H1 (cell line): ENCODE measurements at places on chromosomes 2 and 18.
A peak's percentile ranks its signal among the peaks of the same experiment; 100 is the strongest.

- no peak for DNase-seq
Observed at GRCh38 chr2:212154477-212154878, 384.1 kb downstream of the ERBB4 start.

DNA sequence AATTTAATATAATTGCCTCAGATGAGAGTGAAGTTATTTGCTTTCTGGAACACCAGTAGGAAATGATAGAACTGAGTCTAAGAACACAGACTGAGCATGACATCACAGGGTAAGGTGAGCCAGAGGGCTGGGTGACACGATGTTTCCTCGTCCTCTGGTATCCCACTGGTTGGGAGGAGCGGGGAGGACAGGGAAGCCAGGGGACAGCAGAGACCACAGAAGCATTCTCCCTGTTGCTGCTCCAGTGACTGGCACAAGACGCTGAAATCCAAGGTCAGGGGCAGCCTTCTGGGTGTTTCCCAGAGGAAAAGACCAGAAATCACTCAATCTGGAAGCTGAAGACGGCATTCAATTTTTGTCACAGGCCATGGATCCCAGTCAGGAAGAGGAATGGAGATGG, 363.4 kb upstream of the SOX11 start:
- DNase-seq, result no peak

DNA sequence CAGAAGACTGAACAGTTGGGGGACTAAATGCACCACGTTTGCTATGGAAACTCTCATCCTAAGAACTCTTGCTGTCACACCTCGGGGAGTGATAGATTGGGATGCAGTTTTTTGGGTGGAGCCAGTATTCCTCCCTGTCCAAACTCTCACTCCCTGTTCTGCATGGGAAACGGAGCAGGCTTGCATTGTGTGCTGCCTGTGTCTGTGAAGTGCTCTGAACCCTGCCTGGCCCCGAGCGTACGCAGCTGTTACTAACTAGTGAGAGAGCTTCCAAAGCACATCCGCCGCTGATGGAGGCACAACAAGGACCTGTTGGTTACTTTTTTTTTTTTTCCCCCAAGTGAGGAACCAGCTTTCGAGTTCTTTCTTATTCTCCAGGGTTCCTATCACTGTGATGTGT, 195.5 kb downstream of the ANAPC1 start:
- DNase-seq, result no peak

DNA sequence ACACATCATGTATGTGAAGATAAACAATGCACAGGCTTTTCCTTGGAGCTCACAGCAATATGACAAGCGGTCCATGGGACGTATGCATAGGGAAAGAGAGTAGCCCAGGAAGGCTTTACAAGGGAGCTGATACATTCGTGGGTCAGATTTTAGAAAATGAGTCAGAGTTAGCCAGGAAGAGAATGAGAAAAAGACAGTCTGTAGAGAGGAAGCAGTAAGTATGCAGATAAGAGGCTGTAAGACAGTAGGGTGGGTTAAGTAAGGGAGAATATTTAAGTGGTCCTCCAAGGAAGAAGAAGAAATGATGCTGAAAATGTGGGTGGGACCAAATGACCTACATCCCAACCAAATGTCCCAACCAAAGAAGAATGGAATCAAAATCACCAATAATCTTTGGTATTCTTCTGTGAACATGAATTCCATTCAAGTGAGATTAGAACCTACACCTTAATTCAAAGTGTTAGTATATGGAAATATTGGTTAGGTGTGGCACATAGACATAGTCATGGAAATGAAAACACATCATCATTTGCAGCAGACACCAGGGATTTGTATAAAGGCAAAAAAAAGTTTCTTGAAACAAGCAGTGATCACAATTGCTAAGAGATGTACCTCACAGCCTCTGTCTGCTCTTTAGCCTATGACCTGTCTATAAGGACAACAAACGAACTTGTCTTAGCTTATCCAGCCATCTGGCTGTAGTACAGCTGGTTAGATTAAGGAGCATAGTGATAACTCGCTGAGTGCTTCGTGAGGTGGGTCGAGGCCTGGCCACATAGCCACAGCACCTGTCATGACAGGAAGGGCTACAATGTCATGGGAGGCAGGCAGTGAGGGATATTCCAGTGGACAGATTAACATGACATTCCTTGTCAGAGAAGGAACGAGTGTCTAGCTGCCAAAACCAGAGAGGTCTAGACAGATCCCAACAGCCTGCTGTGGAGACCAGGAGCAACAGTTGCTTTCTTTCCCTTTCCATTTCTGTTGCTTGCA, 133.6 kb downstream of the ALK start:
- no peak for DNase-seq

DNA sequence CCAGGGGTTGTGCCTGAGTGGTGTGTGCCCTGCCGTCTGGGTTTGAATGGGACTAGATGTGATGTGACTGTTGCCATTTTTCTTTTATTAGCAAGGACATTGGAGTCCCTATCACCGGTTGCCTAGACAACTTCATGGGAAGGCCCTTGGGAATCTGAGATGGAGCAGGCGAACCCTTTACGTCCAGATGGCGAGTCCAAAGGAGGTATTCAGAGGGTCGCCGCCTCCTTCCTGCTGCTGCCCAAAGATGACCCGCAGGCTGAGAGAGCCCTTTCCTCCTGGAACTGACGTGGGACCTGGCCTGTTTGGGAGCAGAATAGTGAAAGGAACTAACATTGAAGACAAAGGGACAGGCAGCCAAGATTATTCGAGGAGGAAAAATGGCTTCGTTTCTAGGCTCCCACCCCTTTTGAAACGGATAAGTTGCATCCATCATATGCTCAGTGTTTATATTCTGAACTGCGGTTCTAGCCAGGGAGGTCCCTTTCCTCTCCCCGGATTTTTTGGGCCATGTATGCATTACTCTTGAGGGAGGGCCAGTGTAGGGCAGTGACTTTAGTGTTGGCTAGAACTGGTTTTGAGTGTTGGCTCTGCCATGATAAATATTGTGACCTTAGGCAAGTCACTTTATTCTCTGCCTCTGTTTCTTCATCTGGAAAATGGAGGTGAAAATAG, 673 bp downstream of the CENPO start:
- no peak for DNase-seq

- no peak for DNase-seq
Observed at GRCh38 chr2:236747426-236747825, 177.8 kb downstream of the ACKR3 start.

- no peak for DNase-seq
Observed at GRCh38 chr2:32119161-32119560, 46.5 kb upstream of the SLC30A6 start.

- no peak for DNase-seq
Observed at GRCh38 chr2:216399621-216400020, 12.7 kb upstream of the SMARCAL1 start.

DNA sequence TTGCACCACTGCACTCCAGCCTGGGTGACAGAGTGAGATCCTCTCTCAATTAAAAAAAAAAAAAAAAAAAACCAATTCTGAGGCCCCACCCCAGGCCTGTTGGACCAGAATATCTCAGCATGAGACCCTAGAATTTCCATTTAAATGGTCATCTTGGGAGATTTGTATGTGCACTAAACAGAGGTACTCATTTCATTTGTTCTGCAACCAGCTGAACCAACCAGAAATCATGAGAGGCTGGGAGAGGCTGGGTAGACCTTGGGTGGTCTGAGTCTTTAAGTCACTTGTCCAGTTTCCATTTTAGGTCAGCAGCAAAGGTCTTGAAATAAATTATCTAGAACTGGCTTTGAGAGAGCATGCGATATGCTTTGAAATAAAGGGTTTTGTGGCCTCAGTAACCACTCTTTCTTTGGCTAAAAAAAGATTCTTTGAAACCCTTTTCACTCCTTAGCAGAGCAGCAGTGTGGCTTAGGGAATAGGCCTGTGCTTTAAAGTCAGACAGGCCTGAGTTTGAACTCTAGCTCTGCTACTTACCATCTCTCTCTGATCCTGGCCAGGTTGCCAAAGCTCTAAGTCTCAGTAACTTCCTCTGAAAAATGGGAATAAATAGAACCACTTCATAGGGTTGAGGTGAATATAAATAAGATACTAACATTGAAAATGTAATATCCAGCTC, 52.6 kb downstream of the QPCT start:
- no peak for DNase-seq

DNA sequence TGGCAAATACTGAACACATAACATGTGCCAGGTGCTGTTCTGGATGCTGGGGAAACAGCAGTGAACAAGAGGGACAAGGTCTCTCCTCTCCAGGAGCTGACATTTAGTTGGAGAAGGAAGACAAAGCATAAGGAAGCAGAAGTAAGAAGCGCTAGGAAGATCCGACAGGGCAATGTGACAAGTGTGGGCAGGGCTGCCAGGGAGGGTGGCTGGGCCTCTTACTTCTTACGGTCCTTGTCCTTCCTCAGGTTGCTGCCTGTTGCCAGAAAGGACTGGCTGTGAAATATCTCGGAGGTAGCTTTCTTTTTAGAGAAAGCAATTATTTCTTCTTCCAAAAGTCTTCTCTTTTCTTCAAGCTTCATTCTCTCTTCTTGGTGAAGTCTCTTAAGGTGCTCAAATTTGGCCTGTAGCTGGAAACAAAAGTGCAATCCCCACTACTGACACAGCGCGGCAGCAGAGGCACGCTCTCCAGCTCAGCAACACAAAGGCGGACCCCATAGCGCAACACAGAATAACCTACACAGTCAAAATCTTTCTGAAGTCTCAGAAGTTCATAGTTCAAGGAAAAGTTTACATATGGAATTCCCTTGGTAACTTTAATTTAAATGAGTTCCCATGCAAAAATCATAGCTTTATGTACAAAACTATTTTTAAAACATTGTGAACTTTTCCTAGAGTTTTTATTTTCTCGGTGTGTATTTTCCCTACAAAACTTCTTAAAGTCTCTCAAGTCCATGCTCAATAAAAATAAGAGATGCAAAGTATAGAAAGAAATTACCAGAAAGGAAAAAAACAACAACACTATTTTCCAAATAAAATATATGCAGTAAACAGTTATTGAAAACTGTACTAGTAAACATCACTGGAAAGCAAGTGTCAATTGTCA, 67.7 kb downstream of the SEPTIN10 start:
- DNase-seq, result peak; percentile 81

DNA sequence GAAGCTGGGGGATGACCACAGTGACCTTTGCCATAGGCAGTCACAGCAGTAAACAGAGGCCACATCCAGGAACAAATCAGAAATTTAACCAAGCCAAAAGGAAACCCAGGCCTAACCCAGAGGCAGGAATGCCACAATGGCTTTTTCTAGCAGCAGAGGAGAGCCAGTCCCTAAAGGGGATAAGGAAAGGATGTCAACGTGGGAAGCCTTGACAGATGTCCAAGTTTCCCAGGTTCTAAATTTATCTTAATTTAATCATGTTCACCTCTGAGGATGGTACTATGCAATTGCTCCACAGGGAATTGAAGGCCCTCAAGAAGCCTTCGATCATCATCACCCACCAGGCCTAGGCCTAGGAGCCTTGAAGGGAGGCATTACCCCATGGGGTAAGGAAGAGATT, 374.7 kb downstream of the TNS1 start:
- no peak for DNase-seq

GRCh38 chr2:191217580-191217979, 27.6 kb upstream of the MYO1B start:
- DNase-seq, result no peak

DNA sequence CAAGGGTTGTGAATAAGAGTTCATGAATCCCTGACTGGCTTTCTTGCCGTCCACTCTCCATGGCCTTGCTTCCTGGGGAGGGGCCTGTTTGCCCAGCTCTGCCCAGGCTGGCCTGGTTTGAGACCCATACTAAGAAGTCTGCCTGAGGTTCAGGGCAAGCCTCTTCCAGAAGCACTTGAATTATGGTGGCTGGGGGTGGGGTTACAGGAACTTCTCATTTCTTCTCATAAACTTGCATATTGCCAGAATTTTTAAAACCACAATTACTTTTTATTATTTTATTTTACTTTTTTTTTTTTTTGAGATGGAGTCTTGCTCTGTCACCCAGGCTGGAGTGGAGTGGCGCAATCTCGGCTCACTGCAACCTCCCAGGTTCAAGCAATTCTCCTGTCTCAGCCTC, 42.0 kb downstream of the GORASP2 start:
- DNase-seq, result no peak

- no peak for DNase-seq
Observed at GRCh38 chr2:224909885-224910573, 132.2 kb downstream of the DOCK10 start.

- no peak for DNase-seq
Observed at GRCh38 chr2:170814533-170815230, 2.0 kb upstream of the GAD1 start.

GRCh38 chr2:17195016-17195415, 323.2 kb downstream of the RAD51AP2 start:
- DNase-seq, result no peak

- DNase-seq, result no peak
Observed at GRCh38 chr2:174342686-174343342, 8.1 kb downstream of the SP9 start.

GRCh38 chr2:170282851-170283250, 104.9 kb downstream of the MYO3B start:
- DNase-seq, result no peak

DNA sequence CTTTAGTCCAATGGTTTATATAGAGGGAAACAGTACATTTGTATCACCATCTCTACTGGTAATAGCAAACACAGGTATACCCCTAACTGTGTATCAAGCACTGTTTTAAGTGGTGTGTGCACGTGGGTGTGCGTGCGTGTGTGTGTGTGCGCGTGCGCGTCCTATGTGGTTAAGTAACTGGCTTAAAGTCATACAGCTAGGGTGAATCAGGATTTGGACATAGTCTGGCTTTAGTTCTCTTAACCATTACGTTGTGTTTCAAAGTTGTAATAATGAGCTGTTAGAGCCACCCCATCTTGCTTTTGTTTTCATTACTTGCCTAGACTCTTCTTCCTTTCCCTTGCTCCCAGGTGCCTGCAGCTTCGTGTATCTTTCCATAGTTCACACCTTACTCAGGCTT, 2.1 kb downstream of the HADHB start:
- no peak for DNase-seq

DNA sequence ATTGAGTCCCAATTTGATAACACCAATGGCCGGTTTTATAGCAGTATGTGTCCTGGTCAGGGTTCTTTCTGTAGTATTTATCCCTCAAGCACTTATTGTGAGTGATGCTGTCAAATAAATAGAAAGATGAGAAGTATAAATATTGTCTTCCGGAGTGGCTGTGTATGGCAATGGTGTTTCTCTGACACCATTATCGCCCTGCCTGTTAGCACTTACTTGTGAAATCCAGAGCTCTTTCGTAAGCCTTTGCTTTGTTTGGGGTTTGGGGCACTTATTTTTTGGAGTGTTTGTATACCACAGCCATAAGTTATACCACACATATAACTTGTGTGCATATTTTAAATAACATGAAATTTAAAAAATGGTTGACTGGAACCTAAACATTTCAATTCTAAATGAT, 29.3 kb downstream of the CD8B2 start:
- no peak for DNase-seq

GRCh38 chr2:13524492-13524891, 807.8 kb downstream of the TRIB2 start:
- DNase-seq, result no peak

GRCh38 chr18:32735781-32736180, 37.0 kb downstream of the KLHL14 start:
- DNase-seq, result no peak
